Kidney glomerular epithelial cell (primary cell): ENCODE measurements at places on chromosomes 12 and 14.

GRCh38 chr12:102806110-102806509, 110.9 kb downstream of the PAH start:
- DNase-seq, result no peak

- DNase-seq, result no peak
Observed at GRCh38 chr14:68806526-68807147, 13.8 kb upstream of the ZFP36L1 start.

- DNase-seq, result no peak
Observed at GRCh38 chr12:125149160-125150108, 84.2 kb downstream of the AACS start.

DNA sequence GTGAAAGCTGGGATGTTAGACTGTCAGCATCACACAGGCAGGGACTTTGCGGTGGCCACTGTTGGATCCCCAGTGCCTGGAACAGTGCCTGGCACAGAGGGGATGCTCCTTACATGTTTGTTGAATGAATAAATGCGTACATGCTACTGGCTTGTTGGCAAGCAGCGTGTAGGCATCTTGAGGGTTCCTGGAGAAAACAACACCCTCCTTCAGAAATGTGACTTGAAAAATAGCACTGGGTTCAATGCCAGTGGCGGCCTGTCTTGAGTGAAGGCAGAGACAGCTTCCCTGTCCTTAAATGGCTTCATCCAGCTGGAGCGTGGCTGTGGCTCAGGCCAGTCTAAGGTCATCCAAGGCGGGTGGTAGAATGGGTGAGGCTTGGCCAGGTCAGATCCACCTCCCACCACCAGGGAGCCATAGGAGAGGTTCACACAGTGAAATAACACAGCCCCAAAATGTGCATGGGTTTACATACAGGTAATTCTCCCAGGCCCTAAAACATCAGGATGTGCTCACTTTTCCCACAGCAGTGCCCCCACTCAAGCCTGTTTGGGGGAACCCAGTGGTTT, 171.4 kb downstream of the PHETA1 start:
- DNase-seq, result no peak

- no peak for DNase-seq
Observed at GRCh38 chr12:4147031-4147481, 126.5 kb upstream of the CCND2 start.

- no peak for DNase-seq
Observed at GRCh38 chr12:5444520-5444919, 12.6 kb downstream of the NTF3 start.
